ENCODE measurements at places on chromosomes 7 and 10.

GRCh38 chr7:52956379-52956915 is 79.0 kb upstream of the POM121L12 start:
- no peak for DNase-seq

DNA sequence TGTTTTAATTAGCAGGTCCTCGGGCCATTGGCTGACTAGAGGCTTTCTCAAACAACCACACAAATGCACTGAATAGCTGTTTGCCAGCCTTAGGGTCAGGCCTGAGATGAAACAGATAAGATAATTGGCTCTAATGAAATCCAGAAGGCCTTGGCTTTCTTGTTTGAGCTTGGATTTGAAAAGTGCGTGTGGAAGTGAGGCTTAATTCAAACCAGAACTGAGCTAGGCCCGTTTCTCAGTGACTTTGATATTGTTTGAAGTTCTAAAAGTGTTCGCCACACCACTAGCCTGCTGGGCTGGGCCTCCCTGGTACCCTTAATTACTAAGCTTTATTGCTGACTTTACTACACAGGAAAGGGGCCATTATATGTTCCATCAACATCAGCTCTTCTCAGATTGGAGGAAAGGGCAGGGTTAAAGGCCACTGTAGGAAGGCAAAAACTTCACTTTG is 270.6 kb downstream of the TWIST1 start:
- DNase-seq = no peak

DNA sequence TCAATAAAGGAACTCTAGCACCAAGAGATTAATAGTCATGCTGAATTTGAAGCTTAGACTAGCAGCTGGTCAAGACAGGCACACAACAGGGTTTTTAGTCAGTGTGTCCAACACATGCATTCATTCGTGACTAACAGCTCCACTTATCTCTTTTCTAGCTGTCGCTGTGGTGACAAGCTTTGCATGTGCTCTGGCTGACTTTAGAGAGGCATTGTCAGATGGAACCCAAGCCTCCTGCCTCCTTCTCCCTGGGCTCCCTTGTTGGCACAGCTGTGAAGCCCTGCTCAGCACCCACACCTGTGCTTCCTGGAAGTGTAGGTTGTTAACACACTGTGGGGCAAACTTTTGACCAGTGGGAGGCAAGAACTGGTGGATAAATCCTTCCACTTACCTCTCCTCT is 9.8 kb upstream of the AGK start:
- DNase-seq = no peak

GRCh38 chr7:158274404-158274811 is 313.2 kb downstream of the PTPRN2 start:
- no peak for DNase-seq

DNA sequence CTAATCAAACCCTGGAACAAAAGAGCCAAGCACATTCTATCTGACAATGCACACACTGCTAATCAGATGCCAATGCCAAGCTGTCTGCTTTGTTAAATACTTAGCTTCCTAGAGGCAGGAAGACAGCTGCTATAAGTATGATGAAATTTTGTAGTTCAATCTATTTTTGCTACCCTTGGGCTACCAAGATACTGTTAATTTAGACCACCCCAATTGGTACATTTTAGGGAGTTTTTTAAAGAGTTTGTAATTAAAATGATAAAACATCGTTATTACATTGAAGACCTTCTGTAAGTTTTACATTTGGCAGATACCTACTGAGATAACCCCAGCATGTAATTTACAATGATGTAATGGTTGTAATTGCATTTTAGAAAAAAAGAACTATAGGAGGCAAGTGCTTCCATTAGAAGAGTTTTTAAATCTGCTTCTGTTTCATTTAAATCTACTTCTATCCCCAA is 268.5 kb downstream of the ADK start:
- no peak for DNase-seq

- peak; percentile 72 for DNase-seq
These were observed 48.4 kb upstream of the INPP5A start for GRCh38 chr10:132489053-132489703.

- peak; percentile 45 for DNase-seq
These were observed 50.8 kb downstream of the CYTH3 start for GRCh38 chr7:6221340-6222319.

DNA sequence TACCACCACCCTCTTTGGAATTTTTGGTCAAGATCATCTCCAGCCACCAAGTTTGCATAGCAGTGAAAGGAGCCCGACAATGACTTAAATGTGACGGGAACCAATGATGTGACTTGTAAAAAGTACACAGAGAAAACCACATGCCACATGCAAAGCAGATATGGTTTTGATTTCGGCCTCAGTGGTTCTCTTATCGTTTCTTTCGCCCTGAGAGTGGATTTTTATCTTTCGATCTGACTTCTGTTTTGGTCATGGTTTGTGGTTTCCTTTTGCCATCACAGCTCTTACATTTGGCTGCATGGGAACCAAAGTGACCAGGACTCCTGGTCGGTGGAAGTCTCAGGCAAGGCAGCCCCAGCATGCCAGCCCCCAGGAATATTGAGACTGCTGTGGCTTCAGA is 31.5 kb downstream of the TCF7L2 start:
- DNase-seq = no peak

DNA sequence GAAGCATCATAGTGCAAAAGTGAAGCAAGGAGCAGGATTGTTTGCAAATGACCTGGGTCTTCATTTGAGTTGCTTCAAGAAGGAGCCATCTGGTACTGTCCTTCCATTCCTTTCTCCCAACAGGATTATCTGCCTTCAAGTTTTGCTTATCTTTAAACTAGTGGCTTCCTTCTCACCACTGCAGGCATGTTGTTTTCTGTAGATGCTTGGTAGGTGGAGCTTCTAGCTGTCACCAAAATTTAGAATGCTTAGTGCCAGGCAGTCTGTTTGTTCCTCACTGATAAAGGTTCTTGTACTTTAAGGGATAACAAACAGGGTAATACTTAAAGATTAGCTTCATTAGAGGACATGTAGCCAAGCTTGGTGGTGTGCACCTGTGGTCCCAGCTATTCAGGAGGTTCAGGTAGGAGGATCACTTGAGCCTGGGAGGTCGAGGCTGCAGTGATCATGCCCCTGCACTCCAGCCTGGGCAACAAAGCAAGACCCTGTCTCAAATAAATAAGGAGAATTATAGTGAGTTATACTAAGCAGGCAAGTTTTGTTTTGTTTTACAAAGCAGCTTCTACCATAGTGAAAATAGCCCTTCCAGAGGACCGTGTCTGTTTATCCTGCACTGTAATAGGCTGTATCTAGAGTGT is 5.7 kb downstream of the ARL5B start:
- DNase-seq = no peak

DNA sequence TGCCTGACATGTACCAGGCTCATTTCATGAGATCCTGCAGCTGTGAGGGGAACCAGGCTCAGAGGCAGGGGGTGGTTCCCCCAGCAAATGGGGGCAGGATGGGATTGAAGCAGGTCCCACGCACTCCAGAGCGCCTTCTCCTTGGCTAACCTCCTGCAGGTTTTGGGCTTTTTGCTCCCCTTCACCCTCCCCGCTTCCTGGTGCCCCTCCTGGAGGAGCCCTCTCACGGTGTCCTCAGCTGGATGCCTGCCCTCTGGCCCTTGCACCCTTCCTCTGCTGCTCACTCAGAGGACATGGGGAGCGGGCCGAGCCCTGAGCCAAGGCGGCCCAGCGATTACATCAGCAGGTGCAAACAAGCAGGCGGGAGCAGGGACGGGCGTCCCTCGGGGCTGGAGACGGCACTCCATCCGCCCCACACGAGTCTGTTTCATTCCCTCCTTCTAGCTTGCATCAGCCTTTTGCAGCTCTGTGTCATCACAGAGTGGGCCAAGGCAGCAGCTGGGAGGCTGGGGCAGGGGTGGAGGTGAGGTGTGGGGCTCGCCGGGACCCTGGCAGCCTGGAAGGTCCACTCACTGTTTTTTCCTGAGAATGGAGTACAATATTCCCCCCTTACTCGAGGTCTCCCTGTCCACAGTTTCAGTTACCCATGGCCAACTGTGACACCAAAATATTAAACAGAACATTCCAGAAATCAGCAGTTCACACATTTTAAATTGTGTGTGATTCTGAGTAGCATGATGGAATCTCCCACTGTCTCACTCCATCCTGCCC is 52.7 kb upstream of the SLC29A3 start:
- no peak for DNase-seq

GRCh38 chr10:114102256-114102655 is 58.6 kb downstream of the ADRB1 start:
- no peak for DNase-seq

- DNase-seq = no peak
These were observed 158.9 kb downstream of the CDK14 start for GRCh38 chr7:90755041-90755440.

GRCh38 chr7:87475359-87476178 is at the start of gene ABCB4:
Gene ABCB4, minus strand, starts transcription at chr7:87475680. Its CDS starts 215 bp downstream, at chr7:87475465.
- no peak for DNase-seq

- no peak for DNase-seq
These were observed 187.1 kb downstream of the FAM107B start for GRCh38 chr10:14587540-14588083.

- peak; percentile 42 for DNase-seq
These were observed 246.1 kb downstream of the KLF6 start for GRCh38 chr10:3538656-3539531.

DNA sequence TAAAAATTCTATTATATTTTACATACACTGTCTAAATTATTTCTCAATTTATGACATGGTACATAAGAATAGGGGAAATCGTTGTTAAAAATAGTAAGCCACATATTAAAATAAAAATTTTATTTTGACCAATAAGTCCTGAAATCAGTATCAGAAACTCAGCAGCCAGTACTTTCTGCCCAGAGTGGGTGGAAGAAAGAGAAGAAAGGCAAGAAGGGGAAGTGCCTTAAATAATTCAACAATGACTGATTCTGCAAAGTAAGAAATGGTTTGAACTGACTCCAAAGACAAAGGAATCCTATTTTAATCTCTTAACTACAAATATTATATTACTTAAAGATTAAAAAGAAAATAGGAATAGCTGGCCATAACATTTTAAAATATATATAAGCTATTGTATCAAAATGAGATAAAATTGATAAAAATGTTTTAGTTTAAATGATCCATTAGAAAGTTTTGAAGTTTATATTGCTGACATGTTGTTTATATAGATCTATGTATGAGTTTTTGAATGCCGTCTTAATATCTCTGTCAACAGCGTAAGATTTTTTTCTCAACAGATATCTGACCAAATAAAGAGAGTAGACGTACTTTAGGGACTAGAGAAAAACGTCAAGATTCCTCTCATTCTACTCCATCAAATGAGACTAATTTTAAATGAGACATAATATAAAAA is 30.2 kb upstream of the NRCAM start:
- no peak for DNase-seq

DNA sequence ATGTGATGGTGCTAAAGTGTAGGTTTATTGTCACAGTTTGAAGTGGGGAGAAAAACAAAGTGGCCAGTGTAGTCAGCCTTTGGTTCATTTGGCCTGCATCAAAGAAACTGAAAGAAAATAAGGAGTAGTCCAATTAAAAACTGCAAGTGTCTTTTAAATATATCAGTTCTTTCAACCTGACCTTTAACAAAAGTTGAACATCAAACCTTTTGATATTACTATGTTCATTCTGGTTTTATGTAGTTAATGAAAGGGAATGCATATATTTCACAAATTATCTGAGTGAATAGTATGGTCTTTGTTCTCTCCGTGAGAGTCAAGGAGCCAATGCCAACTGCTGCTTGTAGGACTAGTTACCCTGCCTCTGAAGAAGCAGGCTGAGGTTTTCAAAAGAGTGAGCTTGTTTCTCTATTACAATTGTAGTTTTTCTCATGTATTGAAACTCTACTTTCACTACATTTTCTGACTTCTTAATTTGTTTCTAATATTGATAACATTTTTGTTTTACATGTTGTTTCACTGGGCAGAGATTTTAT is 1160.8 kb upstream of the LRRTM3 start:
- no peak for DNase-seq

All from H54 (cell line).